ENCODE measurements at places on chromosomes 6 and 20.

DNA sequence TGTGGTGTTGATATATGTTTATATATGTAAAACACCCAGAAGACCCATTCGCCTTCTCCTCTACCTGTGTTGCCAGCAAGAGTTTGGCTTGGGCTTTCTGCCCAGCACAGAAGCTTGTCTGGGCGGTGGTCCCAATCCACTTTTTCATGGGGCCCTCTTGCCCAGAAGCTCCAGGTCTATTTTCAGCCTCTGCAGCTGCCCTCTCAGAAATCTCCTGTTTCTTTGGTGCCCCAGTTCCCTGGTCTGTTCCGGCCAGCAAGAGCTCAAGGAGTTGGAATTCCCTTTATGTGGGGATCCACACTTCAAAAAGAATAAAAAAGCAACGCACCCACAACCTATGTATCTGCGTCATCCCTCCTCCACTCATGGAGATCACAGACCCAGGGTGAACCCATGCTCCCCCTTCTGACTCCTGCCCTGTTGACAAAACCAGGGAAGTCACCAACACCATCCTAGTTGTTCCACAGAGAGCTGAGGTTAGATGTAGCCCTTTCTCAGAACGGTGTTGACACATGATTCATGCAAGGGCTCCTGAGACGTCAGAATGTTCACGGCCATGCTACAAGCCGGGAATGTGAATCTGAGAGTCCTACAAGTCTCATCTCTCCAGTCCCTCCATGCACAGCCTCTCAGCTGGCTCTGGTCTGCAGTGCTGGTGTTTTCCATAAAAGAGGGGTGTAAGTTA is 156.8 kb upstream of the RIN2 start:
- no peak for DNase-seq

DNA sequence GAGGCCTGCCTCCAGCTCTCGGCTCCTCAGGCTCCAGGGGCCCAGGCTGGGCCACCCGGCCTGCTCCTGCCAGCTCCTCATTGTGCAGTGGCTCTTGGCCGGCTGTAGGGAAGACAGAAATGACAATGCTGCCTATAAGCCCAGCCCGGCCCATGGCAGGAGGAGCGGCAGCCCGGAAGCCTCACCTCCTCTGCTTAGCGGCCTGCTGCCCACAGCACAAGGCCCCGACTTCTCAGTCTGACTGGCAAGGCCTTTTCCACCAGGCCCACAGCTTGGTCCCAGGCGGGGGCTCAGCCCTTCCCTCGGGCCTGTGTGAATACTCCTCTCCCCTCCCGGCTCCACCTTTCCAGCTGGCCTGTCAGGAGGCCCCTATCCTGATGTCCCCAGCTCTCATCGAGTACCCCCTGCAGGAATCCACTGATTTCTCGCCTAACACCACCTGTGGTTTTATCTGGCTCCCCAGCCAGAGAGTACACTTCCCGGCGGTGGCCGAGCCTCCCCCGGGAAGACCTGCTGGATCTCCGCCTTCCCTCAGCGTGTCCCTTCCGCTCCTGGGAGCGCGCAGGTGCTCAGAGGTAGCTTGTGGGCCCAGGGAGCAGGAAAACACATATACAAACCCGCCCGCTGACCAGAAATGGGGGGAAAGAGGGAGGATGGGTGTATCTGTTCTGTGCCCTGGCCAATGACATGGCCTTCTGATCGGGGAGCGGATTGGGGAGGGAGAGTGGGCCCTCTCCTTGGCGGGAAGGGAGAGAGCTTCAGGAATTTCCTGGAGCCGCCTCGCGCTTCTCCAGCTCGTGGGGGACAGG is 963 bp downstream of the DDRGK1 start:
- no peak for DNase-seq

GRCh38 chr6:137570393-137570792 is 76.2 kb upstream of the OLIG3 start:
- no peak for DNase-seq

DNA sequence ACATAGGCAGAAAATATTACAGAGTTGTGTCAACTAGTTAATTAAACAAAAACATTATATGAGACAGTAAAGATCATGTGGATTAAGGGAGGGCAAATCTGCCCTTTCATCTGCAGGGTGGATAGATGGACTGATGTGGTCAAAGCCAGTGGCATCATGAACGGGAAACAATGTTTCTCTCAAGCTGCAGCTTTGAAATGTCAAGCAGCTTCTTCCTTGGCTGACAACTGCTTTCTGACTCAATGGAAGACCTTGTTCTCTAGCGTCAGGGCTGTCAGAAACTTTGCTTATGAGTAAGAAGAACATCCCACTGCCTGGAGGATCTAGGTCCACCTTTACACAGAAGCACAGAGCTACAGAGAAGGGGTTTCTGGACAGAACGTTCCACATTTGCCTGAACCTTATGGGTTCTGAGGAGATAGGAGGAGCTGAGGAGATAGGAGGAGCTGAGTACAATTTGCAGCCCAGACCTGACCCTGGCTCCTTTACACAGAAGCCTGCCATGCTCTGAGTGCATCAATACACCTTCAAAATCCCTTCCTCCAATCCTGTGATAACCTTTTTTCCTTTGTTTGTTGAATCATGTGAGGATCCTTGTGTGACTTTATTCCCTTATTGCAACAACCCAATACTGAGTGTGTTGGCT is 6.1 kb downstream of the CST5 start:
- peak; percentile 20 for DNase-seq

- DNase-seq, result no peak
Observed at GRCh38 chr6:156311291-156311690, 465.9 kb upstream of the ARID1B start.

DNA sequence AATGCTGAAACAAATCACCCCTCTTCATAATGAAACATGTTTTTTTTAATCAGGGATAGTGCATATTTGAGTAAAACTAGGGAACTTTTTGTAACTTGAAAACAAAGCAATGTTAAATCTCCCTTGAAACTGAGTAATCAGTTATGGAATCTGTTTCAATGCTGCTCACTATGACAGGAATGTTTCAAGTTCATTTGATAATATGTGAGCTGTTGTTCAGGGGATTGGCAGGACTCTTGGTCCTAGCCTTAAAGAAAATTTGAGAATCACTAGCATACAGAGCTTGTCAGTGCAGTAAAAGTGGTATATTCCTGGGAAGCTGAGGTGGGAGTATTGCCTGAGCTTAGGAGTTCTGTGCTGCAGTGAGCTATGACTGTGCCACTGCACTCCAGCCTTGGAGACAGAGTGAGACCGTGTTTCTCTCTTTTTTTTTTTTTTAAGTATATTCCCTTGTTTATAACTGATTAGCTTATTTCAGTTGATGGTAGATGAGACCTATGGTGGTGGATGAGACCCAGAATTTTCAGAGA is 21.6 kb upstream of the CALHM6 start:
- no peak for DNase-seq

DNA sequence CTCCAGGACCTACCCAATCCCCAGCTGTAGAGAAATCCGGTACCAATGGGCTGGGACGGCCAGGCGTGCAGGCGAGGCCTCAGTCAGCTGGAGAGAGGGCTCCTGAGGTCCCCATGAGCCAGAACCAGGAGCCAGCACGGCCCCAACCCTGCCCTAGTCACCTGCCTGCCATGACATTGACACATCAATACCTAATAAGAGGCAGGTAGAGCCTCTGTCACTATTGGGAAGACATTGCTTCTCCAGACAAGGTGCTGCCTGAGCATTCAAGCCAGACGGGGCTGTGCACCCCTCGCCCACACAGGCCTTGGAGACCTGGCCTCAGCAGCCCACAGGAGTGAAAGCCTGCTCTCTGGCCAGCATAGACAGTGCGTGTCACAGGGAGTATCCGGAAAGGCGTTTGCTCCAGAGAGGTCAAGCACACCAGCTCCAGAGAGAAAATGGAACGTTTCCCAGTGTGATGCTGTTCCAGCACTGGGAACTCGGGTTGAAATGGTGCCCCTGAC is 3.5 kb downstream of the DLL1 start:
- no peak for DNase-seq

DNA sequence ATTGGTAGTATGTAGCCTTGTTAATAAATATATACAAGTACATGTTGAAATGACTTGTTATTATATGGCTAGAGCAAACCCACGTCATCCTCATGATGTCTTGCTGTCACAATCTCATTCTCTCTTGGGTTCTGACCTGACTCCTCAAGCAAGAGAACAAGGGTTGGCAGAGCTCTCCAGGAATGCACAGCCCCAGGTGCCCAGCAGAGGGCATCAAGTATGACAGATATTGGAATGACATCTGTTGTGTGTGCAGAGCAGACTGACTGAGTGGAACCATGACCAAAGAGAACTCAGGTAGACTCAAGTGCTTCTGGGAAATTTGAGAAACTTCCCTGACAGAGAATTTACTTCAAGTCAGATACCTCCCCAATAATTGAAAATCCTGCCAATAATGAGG is 90.6 kb downstream of the PAX1 start:
- DNase-seq, result no peak

GRCh38 chr6:128259730-128260685 is 260.4 kb downstream of the PTPRK start:
- no peak for DNase-seq

GRCh38 chr6:97195117-97195516 is 87.9 kb downstream of the MMS22L start:
- no peak for DNase-seq

GRCh38 chr6:89321131-89321970 is 6.3 kb upstream of the GABRR2 start:
- DNase-seq, result no peak

- DNase-seq, result no peak
Observed at GRCh38 chr6:148566664-148567350, 180.0 kb upstream of the UST start.

DNA sequence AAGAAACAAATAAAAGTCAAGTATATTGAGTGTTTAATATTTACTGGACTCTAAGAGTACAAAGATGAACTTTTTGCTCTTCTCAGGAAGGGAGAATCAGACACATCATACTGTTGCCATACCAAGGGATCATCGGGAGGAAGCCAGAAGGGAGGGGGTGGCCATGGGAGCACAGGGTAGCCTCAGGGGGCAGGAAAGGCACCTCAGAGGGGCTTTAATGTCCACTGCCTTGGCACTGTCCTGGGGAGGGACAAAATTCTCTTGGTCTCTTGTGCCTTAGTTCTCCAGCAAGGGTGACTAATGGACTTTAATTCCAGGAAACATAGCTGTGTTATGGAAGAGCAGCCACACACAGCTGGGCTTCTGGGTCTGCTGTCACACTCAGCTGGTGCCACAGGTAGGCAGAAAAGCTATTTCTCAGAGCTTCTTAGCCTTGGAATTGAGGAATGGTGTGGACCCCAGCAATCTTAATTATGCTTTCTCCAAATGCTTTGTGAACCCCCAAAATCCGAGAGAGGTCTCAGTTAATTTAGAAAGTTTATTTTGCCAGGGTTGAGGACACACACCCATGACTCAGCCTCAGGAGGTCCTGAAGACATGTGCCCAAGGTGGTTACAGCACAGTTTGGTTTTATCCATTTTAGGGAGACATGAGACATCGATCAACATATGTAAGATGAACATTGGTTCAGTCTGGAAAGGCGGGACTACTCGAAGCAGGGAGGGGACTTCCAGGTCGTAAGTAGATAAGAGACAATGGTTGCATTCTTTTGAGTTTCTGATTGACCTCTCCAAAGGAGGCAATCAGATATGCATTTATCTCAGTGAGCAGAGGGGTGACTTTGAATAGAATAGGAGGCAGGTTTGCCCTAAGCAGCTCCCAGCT is 53.2 kb downstream of the MRAP2 start:
- no peak for DNase-seq

DNA sequence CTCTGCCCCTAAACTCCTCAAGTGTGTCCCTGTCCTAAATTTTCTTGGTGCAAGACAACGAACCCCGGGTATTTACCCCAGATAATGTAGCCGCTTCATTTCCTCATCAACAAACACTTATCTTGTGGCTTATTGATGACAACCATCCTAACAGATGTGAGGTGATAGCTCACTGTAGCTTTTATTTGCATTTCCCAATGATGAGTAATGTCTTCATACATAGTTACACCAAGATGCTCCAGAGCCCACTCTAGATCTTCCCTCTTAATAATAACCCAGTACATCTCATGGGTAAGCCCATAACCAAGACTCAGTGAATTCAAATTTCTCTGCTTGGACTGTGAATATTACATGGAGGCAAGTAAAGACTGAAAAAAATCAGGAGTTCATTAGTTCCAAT is 48.2 kb upstream of the BEND6 start:
- no peak for DNase-seq

Measured in skin of body (tissue), 3 donors.